Hindlimb muscle (tissue), 1 donor: ENCODE measurements at places on chromosomes 1 and 21.
A peak's percentile ranks its signal among the peaks of the same experiment; 100 is the strongest.

- DNase-seq: no peak
Measured at GRCh38 chr1:200869753-200870391, 2.9 kb upstream of the GPR25 start.

DNA sequence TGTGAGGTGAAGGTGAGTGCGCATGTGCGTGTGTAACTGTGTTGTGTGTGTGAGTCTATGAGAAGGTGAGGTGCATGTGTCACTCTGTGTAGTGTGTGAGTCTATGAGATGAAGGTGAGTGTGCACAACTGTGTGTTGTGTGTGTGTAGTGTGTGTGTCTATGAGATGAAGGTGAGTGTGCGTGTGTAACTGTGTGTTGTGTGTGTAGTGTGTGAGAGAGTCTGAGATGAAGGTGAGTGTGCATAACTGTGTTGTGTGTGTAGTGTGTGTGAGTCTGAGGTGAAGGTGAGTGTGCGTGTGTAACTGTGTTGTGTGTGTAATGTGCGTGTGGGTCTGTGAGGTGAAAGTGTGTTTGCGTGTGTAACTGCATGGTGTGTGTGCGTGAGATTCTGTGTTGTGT, 154.0 kb downstream of the FOXD2 start:
- no peak for DNase-seq

DNA sequence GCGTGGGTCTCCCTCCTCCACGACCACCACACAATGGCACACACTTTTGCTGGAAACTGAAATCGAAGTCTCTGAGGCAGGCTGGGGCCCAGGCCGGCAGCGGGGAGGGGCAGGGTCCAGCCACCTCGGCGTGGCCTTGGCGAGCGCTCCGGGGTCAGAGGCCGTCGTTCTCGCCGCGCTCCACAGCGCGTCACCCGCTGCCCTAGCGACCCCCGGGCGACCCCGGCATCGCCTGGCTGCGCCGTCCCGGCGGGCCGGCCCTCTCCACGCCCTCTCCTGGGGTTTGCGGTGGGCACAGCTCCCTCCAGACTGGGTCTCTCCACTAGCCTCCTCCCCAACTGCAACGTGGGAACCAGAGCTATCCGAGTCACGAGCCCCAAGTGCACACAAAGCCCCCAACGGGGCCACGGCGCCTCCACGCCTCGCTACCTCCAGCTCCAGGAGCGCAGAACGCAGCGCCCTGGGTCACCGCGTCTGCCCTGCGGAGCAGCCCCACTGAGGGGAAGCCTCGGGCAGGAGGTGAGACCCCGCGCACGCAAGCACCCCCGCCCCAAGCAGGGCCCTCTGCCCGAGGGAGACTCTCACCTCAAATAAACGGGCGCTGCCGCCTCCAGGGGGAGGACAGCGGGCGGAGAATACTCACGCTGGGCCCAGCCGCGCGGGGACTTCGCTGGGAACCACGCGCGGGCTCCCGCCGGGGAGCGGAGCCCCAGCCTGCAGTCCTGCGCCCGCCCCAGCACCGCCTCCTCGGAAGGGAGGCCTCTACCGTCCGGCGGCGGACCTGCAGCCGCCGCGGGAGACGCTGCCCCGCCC, 134.0 kb upstream of the BARHL2 start:
- peak; percentile 76 for DNase-seq

- no peak for DNase-seq
Measured at GRCh38 chr1:241926141-241926540, 31.4 kb upstream of the BECN2 start.

GRCh38 chr1:19563324-19564097, 78.2 kb upstream of the CAPZB start:
- DNase-seq: peak; percentile 79

- DNase-seq: no peak
Measured at GRCh38 chr1:14065486-14065885, 365.5 kb downstream of the PRDM2 start.

DNA sequence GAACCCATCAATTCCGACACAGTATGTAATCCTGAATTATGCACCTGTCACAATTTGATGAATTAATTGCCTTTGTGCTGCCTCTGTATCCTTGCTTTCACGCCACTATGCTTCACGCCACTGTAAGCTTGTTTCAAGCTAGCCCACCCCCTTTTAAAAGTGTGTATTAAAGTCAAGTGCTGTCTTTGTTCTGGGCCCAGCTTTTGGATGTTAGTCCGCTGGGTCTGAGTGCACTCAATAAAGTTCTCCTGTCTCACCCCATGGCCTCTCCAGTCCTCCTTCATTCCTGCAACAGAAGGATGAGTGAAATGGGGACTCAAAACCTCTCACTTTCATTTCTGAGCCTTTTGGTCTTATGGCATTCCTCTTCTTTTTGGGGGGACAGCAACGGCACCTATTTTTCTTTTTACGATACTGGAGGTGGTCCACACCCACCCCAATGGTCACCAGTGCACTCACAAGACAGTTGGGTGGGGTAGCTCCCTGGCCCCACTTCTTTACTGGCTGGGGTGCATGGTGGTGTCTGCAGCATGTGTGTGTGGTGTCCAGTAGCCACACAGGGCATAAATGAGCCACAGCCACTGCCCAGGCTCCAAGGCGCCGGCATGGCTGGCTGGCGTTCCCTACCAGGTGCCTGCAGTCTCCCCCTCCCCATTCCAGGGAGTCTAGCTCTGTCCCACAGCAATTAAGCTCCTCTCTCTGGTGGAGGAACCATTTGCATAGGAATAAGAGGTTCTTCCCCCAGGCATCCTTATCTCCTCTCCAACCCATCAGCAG, 1.8 kb downstream of the THEM4 start:
- no peak for DNase-seq

DNA sequence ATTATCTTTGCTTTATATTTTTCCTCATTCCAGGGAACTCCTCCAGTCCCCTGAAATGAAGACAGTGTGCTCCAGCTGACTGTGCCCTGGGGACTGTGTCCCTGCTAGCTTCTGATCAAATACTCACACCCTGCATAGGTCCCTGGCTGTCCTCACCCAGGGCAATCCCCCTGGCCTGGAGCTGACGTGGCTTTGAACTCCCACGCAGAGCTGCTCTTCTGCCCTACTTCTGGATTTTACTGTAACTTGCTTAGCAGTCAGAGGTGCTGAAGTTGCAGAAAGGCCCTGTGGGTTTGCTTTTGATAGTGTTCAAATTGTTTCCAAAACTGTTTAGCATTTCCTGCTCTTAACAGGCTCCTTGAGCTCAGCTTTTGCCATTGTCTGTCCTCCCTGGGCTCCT, 186.5 kb downstream of the FASLG start:
- DNase-seq: no peak

- no peak for DNase-seq
Measured at GRCh38 chr1:54395281-54395934, 10.8 kb downstream of the SSBP3 start.

GRCh38 chr1:2916706-2917105, 104.6 kb upstream of the ACTRT2 start:
- no peak for DNase-seq

- DNase-seq: no peak
Measured at GRCh38 chr1:116981521-116982037, 20.0 kb upstream of the CD101 start.

DNA sequence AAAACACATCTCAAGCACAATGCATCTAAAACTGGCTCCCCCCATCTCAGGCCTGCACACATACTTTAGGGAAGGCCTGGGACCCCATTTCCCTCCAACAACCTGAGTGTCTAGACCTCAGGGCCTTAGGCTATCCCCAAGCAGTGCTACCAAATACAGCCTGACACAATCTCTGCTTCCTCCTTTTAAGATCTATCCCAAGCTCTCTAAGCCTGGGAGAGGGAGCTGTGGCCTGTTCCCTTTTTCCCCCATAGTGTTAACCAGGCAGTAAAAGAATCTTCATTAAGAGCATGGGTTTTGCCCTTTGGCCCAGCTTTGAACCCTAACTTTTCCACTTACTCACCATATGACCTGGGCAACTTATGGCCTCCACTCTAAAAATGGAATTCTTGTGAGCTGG, 10.8 kb upstream of the COL8A2 start:
- no peak for DNase-seq

DNA sequence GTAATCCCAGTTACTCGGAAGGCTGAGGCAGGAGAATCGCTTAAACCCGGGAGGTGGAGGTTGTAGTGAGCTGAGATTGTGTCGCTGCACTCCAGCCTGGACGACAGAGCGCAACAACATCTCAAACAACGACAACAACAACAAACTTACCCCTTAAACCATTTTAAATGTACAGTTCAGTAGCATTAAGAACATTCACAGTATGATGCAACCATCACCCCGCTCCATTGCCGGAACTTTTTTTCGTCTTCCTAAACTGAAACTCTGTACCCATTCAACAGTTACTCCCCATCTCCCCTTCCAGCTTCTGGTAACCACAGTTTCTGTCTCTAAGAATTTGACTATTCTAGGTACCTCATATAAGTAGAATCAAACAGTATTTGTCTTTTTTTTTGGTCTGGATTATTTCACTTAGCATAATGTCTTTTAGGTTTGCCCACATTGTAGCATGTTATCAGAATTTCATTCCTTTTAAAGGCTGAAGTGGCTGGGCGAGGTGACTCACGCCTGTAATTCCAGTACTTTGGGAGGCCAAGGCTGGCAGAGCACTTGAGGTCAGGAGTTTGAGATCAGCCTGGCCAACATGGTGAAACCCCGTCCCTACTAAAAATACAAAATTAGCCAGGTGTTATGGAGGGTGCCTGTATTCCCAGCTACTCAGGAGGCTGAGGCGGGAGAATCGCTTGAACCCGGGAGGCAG, 19.6 kb downstream of the CA6 start:
- no peak for DNase-seq

GRCh38 chr1:163357378-163357777, 35.6 kb downstream of the NUF2 start:
- DNase-seq: no peak

DNA sequence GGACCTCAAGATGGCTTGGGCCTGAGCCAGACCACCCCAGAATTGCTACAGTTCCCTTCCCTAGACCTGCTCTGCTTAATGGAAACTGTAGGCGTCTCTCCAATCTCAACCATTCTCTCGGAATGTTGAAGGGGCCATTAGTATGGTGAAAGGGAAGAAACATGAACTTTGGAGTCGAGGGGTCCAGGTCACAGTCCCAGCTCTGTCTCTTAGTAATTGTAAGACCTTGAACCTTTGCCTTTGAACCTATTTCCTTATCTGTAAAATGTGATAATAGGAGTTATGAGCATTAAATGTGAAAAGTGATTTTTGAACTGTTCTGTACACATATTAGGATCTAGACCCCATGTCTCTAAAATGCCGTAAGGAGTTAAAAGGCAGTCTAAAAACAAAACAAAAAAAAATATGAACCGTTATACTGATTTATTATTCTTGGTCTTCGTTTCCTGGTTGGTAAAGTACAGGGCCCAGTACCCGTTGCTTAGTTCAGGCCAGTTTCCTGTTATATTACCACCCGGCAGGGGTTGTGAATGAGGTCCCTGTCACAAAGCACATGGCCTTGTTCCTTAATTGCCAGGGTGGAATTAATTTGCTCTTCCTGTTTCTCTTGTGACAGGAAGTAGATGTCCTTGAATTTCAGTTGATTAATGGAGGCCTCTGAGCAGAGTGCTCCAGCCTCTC, 42.3 kb downstream of the TCEANC2 start:
- no peak for DNase-seq

DNA sequence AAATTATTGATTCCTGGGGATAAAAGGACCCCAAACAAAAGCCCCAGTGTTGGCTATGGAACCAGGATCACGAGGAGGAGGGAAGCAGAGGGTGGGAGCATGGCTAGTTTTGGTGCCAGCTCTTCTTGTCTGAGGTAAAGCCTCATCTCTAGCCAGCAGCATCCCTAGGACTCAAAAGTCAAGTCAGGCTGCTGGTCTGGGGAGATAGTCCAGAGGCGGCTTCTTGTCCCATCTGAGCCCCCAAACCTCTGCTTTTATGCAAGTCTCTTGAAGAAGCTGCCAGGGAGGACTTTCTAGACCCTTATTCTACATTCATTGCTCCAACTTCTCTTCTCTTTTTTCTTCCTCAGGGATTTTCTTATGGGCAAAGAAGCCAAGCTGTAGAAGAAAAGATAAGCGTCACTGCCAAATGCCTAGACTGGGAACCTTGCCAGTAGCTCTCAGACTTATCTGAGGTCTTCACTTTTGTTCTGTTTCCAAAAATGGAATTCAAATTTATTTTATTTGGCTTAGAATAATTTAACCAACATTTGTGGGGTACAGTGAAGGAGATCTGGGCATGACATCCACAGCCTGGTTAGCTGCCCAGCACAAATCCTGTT, 6.9 kb upstream of the ANKRD35 start:
- DNase-seq: no peak

DNA sequence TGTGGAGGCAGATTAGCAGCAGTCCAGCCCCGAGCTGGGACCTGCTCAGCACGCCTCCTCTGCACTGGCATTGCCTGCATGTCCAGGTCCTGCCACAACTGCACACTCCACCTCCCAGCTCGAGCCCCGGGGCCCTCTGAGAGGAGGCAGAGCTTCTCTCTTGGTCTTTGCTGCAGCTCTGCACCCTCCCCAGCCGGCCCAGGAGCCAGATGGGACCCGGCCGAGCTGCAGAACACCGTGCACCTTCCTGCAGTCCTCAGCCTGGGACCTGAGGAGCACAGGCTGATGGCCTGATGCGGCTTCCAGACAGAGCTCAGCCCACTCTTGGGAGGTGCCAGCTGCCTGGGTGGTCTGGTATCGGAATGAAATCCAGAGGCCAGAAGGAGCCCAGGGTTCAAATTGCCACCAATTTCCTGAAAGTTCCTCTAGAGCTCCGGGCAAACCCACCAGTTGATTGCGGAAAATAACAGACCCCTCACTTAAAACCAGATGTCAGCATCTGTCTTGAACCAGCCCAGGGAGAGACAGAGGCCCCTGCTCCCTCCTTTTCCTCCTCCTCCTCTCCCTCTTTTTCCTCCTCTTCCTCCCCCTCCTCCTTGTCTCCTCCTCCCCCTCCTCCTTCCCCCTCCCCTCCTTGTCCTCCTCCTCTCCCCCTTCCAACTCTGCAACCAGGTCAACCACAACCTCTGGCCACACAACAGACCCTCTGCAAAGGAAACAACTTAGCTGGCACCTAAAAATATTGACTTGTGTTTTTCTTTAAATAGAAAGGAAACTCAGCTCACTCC, 10.6 kb upstream of the SPSB1 start:
- DNase-seq: no peak

GRCh38 chr1:100400404-100400803, 48.1 kb downstream of the CDC14A start:
- DNase-seq: peak; percentile 15

DNA sequence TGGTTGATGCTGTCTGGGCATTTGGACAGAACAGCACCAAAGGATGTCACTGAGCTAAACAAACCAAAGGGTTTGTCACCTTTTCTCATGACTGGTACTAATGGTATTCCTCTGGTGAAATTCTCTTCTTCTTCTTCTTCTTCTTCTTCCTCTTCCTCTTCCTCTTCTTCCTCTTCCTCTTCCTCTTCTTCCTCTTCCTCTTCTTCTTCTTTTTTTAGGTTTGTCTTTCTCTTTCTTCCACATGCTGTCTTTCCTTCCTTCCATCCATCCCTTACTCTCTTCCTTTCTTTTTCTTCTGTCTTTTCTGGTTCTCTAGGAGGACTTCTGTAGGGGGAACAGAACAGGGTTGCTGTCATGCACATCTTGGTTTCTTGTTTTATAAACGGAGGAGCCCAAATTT, 9.3 kb upstream of the IGFN1 start:
- no peak for DNase-seq

GRCh38 chr1:188251036-188251435, 1422.3 kb downstream of the PLA2G4A start:
- no peak for DNase-seq

GRCh38 chr1:213131851-213132655, 81.0 kb downstream of the RPS6KC1 start:
- DNase-seq: no peak
